ENCODE measurements at places on chromosomes 5 and 9. TPM values are rescaled to one million over a fixed set of nuclear protein-coding genes. Genes with fewer than 3 reads are reported as not detected.

TNFSF15 gene
- total RNA-seq = 11.7 TPM

NPR3 gene
- total RNA-seq = 0.13 TPM

PAIP2 gene
- total RNA-seq = 72.9 TPM

PWWP2A gene
- 32.7 TPM for total RNA-seq

DEPDC1B gene
- 10.6 TPM for total RNA-seq

IL5 gene
- total RNA-seq = not detected

OR1Q1 gene
- not detected for total RNA-seq

CD274 gene
- 6.6 TPM for total RNA-seq

POU5F2 gene
- 0.62 TPM for total RNA-seq

POU4F3 gene
- not detected for total RNA-seq

FBXL7 gene
- 4.4 TPM for total RNA-seq

PCDHA3 gene
- total RNA-seq = 0.07 TPM

PURA gene
- total RNA-seq = 7.1 TPM

LPAR1 gene
- total RNA-seq = 4.6 TPM

BNC2 gene
- 1.5 TPM for total RNA-seq

RETREG1 gene
- total RNA-seq = 17.0 TPM

OLFML2A gene
- 16.4 TPM for total RNA-seq

C5orf58 gene
- total RNA-seq = not detected

C1QTNF2 gene
- total RNA-seq = 0.07 TPM

SYNPO gene
- total RNA-seq = 3.4 TPM

HTR1A gene
- not detected for total RNA-seq

FOXI1 gene
- not detected for total RNA-seq

ADGRD2 gene
- total RNA-seq = not detected

PCDHA9 gene
- total RNA-seq = under 0.01 TPM

GNE gene
- 23.9 TPM for total RNA-seq

TENT4A gene
- 12.0 TPM for total RNA-seq

KCNV2 gene
- total RNA-seq = not detected

ORM2 gene
- total RNA-seq = not detected

SLC6A3 gene
- not detected for total RNA-seq

FGD3 gene
- total RNA-seq = 0.41 TPM

Data from kidney epithelial cell (primary cell).